Large intestine (tissue), 12 donors: ENCODE measurements at places on chromosomes 7 and 10.

DNA sequence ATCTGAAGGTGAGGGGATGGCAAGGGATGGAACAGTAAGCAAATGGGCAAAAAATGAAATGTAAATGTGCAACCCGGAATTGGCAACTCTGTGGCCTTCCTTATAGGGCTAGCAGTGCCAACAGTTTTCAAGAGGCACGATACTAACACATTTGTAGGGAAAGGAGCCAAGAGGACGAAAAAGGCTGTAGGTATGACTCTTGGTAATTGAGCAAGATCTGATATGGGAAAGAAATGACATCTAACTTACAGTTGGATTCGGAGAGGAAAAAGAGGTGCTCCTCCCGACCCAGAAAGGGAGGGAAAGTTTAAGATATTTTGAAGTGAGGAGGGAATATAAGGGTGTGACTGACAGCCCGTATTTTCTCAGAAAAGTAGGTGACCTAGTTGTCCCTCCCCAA lies 2.1 kb upstream of the CREM start:
- DNase-seq, result no peak

DNA sequence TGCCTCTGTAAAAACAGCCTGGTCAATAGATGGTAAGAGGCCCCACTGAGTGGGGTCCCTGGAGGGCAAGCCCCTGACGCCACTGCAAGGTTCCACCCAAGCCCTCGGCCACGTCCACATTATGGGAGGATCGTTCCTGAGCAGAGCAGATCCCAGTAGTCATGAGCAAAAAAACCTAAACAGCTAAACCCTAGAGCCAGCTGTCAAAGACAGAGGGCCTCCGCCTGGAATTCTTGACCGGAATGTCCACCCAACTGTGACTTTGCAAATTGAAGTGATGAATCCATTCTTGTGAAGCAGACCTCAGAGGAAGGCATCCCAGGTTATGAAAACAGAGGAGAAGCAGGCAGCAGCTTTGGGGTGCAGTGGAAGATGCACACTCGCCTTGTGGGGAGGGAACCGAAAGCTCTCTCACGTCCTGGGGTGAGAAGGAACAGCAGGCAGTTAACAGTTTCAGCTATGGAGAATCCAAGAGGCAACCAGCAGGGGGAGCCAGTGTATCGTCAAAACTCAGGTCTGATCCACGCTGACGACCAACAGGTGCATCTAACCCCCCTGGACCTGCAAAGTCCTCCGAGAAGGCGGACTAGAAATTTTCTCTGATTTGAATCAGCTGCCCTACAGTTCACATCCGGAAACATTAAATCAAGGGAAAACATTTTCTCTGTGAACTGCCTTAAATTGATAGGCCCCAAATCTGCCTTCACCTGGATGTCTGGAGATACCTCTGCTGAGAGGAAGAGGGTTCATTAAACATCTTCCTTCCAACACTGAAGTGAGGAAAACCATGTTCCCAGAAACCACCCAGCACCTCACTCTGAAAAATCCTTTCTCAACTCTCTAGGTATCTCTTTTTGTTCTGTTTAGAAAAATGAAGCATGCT lies 139.1 kb upstream of the PFKP start:
- peak; percentile 51 for DNase-seq

GRCh38 chr10:127485153-127485857 lies 63.8 kb upstream of the NPS start:
- peak; percentile 11 for DNase-seq

GRCh38 chr10:92405419-92405924 lies 114.5 kb downstream of the MARCHF5 start:
- DNase-seq, result no peak

GRCh38 chr10:26574783-26575182 lies 122.7 kb upstream of the PDSS1 start:
- DNase-seq, result no peak

GRCh38 chr10:103791858-103792257 lies 63.5 kb downstream of the SH3PXD2A start:
- no peak for DNase-seq

- DNase-seq, result no peak
Observed at GRCh38 chr10:122213766-122214165, 57.3 kb upstream of the BTBD16 start.

GRCh38 chr10:117306674-117307073 lies 65.8 kb downstream of the SLC18A2 start:
- DNase-seq, result no peak

- peak; percentile 15 for DNase-seq
Observed at GRCh38 chr7:115676080-115676479, 354.5 kb downstream of the TFEC start.

DNA sequence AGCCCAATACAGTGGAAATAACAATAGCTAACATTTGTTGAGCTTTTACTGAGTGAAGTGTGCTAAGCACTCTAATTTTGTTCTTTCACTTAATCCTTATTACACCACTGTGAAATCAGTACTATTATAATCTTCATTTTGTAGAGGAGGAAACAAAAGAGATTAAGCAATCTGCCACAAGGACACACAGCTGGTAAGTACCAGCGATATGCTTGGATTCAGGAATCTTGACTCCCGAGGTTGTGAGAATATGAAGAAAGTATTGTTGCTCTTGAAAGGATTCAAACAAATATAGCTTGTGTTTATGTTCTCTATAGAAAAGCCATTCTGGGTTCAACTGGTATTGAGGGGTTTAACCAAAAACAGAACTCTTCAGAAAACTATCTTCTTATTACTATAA lies 93.7 kb upstream of the HECTD2 start:
- no peak for DNase-seq

DNA sequence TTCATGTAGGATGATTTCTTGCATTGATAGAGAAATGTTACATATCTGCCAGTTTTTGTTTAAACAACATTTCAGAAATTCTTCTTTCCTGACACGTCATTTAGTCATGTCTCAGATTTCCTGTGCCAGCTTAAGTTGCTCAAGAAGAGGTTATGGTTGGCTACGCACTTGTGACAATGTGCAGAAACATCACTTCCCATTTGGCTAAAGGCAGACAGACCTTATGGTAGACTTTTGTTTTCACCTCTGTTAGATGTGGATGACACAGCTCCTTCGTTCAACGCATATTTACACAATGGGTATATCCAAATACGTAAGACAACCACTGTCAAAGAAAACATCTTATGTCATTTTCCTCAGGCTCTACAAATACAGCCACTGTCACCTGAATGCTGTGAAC lies 125.8 kb downstream of the DOCK4 start:
- no peak for DNase-seq

- no peak for DNase-seq
Observed at GRCh38 chr7:5692112-5692844, 89.2 kb downstream of the RNF216 start.

DNA sequence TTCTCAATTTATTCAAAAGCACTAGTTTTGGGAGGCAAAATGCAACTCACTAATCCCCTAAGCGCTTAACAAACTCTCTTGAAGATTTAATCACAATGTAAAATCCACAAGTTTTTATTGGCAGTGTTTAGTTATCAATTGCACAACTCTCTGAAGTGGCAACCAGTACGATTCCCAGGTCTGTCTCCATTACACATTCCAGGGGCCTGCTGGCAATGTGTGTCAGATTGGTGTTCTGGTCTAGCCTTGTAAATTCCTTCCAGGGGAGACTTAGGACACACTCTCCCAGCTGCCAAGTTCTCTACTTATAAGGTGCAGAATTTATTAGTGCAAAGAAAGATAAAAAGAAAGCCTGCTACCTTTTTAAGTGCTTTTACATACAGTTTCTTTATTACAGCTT lies 164.7 kb upstream of the HPS1 start:
- DNase-seq, result no peak

DNA sequence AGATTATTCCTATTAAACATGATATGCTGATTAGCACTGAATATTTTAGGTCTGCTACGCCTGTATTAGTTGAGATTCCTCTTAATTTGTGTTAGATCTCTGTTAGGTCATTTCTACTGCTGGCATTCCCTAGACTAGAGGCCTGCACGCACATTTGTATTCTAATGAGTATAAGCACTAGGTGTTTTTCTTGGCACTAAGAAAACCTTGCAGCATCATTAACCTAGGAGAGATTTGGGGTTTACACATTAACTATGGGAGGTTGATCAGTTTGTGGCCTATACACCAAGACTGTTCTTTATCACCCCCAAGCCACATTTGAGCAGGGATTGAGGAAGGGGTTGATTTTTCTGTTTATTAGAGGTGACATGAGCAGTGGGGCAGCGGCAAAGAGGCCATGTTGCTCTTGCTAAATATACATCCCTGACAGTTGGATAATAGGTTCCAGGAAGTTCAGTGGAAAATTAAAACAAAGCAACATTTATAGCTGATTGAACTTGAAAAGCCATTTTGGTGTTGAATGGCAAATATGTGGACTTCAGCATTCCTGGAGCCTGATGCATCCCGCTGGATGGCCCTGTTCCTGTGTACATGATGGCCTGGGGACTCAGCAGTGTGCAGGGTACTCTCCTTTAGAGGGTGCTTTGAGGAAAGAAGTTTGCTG lies 65.2 kb downstream of the GBF1 start:
- DNase-seq, result peak; percentile 65

DNA sequence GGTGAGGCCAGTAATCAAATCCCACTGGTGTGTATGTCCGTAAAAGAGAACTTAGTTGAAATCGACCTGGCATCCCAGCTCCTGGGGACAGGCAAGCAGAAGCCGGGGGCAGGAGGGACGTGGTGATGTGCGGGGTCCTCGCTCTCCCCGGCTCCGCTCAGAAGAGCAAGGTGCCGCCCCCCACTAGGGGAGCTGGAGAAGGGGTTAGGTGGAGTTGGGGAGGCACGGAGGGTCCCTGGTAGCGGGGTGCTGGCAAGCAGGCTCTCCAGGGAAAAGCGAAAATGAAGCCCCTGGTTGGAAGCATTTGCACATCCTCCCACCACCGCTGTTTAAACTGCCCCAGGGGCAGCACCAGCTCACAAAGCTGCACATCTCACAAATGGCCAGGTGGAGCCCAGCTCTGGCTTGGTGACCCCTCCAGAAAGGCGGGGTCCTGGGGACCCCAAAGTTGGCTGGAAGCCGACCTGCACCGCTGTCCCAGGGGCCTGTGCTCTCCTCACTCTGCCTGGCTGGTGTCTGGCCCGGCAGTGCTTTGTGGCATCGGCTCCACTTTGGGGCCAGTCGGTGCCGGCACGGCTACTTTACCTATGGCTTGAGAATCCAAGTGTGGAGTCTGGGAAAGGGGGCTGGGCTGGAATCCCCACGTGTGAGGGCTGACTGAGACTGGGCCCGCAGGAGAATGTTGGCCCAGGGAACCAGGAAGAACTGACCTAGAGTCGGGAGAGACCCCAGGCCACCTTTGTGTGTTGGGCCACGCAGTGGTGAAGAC lies 2.9 kb upstream of the CFAP46 start:
- DNase-seq, result no peak

- DNase-seq, result peak; percentile 92
Observed at GRCh38 chr10:14860791-14861190, 17.9 kb upstream of the SUV39H2 start.

GRCh38 chr7:96996958-96997511 lies 8.3 kb upstream of the DLX6 start:
- DNase-seq, result no peak

- peak; percentile 64 for DNase-seq
Observed at GRCh38 chr10:96720422-96721206, at the start of gene PIK3AP1. TSS of gene PIK3AP1 (minus strand) at chr10:96720514. CDS start at chr10:96720394, 120 bp downstream.

DNA sequence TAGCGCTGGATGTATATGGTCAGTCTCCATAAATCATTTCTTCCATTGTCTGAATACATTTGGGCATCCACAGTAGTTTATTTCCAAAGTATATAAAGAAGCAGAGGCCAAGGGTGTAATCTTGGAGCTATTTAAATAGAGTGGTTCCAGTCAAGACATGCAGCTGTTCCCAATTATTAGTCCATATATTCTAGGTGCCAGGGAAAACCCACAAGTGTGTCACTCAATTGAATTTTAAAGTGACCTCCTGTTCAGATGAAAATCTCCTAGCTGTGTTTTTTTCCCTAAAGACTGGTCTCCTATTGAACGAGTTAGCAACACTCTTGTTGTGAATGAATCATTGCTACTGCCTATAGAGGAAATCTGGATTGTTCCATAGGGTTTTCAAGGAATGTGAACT lies 260.2 kb upstream of the BMPER start:
- DNase-seq, result no peak

- DNase-seq, result peak; percentile 70
Observed at GRCh38 chr10:28367929-28368484, 65.1 kb upstream of the MPP7 start.
